ENCODE measurements at places on chromosomes 3 and 15.

DNA sequence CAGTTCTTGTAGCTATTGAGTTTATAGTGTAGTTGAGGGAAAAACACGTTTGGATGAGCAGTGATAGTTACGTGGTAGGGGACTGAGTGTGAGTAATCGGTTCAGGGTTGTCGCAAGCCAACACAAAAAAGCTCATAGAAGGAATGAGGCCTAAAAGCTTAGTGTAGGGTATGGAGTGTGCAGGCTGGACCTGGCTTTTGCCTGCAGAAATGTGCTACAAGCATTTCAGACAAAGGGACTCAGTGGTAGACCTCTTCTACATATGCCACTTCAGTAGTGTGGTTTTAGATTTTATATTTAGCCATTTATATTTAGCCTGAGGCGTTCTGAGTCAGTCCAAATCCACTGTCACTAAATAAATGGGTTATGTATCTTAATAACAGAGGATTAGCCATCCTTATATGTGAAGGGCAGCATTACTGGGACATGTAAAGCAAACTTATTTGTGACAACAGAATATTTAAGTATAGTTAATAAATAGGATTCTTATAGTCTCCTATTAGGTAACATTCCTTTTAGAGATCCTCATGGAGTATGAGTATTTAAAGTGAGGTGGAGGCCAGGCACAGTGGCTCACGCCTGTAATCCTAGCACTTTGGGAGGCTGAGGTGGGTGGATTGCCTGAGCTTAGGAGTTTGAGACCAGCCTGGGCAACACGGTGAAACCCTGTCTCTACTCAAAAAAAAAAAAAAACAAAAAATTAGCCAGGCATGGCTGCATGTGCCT is 21.8 kb downstream of the ATP2C1 start:
- no peak for DNase-seq

DNA sequence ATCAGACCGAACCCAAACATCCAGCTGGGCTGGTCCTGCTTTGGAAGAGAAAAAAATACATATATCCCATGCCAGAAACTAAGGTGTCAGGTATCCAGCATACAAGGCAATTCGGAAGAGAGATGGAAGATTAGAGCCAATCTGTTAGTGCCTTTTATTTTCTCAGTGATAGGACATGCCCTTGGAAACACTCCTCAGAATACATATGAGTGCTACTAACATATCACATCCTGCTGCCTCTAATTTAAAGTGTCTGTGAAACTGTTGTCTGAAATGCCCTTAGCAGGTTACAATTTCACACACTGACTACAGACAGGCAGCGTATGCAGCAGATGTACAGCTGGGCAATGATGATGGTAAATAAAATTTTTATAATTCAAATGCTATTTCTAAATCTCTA is 78.9 kb downstream of the RBPMS2 start:
- no peak for DNase-seq

- DNase-seq, result peak; percentile 59
These were observed 915.2 kb downstream of the NSUN3 start for GRCh38 chr3:94978084-94978483.

- no peak for DNase-seq
These were observed 75.1 kb downstream of the FAM174B start for GRCh38 chr15:92580521-92580920.

DNA sequence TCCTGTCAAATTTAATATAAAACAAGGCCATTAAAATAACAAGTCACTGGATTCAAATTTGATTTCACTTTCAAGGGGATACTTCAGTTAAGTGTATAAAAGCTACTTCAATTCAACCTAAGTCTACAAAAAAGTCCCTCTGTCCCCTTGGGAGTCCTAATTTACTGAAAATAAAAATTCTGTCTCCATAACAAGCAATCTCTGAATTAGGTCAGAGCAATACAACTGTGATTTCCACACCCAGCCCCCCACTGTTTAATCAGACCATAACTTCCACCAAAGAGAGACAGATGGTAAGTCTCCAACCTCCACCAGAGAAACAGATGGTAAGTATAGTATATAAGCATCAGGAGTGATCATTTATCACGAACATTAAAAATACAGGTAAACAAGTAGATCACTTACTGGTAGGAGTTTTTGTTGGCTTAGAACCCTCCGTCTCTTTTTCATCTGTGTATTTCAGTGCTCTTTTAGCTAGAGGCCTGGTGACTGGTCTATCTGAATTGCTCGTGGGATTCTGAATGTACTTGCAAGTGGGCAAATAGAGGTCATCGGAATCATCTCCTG is 12.1 kb downstream of the SGO1 start:
- DNase-seq, result no peak

DNA sequence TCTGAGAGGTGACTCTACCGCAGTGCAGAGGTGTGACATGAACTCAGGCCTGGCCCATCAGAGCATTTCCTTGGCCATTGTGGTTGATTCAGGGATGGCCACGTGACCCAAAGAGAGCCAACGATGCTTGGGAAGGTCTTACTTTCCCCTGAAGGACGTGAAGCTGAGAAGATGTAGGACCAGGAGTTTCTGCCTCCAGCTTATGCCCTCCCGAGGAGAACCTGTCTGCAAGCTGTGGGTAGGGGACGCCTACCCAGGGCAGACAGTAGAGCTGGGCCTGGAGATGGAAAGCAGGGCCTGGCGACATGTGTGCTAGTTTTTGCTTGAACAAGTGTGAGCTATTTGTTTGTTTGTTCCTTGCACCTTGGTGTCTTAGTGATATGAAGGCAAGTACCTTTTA is 89.4 kb downstream of the RPLP1 start:
- DNase-seq, result no peak

DNA sequence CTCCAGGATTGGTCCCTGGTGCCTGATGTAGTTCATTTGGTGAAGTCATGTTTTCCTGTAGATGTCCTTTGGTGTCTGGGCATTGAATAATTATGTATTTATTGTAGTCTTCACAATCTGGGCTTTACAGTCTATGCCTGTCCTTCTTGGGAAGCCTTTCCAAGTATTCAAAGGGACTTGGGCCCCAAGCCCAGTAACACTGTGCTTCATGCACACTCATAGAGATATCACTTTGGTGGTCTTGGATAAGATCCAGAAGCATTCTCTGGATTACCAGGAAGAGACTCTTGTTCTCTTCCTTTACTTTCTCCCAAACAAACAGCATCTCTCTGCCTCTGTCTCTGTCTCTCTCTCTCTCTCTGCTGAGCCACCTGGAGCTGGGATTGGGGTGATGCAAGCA is 281.1 kb upstream of the GOLGA6L4 start:
- DNase-seq, result no peak

DNA sequence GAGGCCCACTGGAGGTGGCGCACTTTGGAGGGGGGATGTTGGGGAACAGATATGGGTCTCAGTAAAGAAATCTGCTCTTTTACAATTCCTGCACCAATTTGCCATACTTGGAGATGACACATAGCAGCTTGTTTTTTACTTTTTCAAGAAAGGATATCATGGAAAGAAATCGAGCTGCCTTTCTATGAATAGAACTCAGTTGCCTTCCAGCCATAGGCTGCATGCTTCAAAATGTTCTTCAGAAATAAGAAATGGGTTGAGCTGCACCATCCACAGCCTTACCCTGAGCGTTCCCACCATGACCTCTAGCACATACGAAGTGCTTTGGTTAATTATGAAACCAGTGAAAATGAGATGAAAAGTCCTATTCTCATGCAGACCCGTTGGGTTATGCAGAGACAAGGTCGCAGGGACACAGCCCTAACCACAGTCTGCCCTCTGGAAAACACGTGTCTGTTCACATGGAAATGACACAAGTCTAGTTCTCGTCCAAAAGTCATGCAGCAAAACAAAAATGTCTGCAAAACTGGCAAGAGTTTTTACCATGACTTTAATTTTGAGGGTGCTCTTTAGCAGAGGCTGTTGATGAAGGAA is 36.3 kb downstream of the NGRN start:
- no peak for DNase-seq

DNA sequence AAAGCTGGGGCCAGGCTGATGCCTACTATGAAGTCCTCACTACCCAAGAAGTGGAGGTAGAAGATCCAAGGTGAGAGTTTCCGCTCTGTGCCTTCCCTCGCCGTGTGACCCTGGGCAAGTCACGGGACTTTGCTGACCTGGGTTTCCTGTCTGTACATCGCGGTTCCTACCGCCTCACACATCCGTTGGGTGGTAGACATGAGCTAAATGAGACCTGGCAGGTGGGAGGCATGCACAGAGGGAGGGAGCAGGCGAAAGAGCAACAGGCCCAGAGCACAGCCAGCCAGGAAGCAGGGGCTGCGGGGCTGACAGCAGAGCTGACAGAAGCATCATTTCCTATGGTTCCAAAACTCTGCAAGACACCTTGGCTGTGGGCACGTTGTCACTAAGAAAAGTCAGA is 157.3 kb upstream of the BHLHE40 start:
- DNase-seq, result no peak

DNA sequence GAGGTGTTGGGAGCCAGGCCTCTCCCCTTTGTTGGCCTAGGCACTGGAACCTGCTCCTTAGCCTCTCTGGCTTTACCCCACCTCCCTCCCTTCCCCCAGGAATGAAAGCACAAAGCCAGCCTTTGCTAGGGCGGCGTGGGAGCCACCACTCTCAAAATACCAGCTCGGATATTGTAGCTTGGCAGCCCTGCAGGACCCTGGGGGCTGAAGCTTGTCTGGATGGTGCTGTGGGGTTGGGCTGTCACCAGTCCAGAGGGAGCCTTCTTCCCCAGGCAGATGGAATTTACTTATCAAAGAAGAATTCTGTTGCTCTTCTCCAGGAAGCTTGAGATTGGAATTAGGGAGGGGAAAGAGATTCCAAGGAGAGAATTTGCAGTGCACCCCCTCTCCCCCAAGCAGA is 14.9 kb upstream of the GRM2 start:
- DNase-seq, result no peak

GRCh38 chr3:151093905-151094304 is 8.4 kb downstream of the MED12L start:
- DNase-seq, result no peak

DNA sequence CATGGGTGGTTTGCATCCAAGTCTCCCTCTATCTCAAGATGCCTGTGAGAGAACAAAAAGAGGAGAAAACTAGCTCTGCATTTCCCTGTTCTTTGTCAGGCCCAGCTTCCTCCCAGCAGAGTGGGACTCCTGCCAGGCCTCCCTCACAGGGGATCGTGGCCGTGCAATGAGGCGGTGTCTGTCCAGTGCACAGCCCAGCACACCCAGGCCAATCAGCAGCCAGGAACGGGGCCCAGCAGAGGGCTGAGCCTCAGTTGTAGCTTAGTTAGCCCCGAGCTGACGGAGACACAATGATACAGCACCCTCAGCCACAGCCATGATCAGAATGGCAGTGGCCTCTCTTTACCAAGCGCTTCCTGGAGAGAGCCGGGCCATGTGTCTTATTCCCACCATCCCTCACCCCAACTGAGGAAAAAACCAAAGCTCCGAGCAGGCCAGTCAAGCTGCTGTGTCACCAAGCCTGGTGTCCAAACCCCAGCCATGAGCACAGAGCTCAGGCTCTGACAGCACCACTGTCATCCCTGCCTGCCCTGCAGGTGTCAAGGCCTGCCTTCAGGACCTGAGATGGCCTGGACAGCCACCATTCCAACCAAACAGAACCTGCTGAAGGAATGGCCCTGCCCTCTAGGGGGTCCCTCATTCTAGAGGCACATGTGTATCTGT is 71.1 kb downstream of the DNAJB8 start:
- no peak for DNase-seq

- no peak for DNase-seq
These were observed 294.3 kb downstream of the LRTM1 start for GRCh38 chr3:54633444-54634121.

- DNase-seq, result no peak
These were observed 130.0 kb downstream of the FRMD4B start for GRCh38 chr3:69255928-69256327.

GRCh38 chr3:197329382-197329781 is 31.0 kb upstream of the DLG1 start:
- no peak for DNase-seq

DNA sequence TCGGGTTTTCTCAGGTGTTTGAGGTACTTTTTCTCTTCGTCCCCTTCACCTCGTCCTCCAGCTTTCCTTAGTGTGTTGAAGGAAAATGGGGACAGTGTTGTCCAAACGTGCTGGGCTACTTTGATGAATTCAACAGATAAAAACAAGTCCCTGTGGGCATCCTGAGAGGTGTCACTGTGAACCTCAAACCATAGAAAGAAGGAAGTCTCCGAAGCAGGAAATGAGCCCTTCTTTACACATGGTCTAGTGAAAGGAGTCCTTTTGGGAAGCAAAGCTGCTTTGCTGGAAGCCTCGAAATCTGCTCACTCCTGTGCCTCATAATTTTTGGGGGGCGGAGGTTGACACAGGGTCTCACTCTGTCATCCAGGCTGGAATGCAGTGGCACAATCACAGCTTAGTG is 10.6 kb downstream of the IL17RB start:
- no peak for DNase-seq

DNA sequence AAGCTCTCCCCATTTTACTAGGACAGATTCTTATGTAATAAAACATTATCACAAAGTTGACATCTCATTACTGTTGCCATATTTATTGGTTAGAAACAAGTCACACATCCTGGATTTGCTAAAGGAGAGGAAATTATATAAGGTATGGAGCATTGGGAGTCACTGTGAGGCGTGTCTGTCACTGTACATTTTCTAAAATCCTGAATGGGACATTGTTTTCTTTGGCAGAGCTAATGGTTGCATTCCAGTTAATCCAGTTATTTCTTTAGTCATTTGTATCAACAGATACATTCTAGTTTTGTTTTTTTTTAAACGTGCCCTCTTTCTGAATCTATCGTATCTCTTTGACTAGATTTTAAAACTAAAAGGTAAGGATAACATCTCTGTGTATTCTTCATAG is 70.2 kb upstream of the MITF start:
- DNase-seq, result no peak

- no peak for DNase-seq
These were observed 213.6 kb downstream of the RBMS3 start for GRCh38 chr3:29494305-29495036.

GRCh38 chr3:88220126-88220525 is 70.4 kb downstream of the C3orf38 start:
- DNase-seq, result no peak

DNA sequence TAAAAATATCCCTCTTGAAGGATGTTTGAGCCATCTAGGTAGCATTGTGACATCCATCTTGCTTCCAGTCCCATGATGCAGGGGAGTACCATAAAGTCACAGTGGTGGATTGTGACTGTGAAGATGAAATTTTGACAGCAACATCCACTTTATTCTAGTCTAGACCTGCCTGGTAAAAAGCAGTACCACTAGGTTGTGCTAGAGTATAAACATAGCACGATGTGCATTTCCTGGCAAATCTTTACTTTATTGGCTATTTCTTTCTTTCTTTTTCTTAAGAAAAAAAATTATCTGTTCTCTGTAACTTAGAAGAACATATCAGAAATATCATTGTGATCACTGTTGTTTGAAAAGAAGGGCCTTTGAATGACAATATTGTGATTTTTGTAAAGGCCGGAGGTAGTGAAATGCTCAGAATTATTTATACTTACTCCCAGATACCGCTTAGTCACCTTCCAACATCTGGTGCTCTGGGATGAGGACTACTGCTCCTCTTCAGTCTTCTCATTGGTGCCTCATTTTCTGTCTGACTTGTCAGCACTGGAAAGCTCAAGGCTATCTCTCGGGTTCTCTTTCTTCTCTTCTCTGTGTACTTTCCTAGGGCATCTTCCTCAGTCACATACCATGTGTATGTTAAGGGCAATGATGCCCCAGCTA is 35.6 kb downstream of the AGBL1 start:
- DNase-seq, result no peak

Data from NCI-H510A (cell line).